Left cardiac atrium (tissue), 4 donors: ENCODE measurements at places on chromosomes 11 and 22.

DNA sequence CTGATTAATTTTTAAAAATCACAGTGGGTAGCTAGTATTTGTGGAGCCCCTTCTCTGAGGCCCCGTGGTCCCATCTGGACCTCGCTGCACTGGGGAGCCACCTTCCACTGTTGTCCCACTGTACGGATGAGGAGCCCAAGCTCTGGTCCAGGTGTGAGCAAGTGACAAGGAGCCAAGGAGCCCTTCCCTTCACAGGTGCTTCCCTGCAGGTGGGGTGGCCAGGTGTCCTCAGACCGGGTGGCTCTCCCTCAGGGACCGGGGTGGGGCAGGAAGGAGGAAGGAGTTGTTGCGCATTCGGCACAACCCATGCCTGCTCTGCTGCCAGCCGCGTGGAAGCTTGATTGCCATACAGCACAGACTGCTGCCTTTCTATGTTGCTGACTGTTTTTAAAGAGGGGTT, 10.4 kb upstream of the SEPTIN5 start:
- DNase-seq, result no peak

DNA sequence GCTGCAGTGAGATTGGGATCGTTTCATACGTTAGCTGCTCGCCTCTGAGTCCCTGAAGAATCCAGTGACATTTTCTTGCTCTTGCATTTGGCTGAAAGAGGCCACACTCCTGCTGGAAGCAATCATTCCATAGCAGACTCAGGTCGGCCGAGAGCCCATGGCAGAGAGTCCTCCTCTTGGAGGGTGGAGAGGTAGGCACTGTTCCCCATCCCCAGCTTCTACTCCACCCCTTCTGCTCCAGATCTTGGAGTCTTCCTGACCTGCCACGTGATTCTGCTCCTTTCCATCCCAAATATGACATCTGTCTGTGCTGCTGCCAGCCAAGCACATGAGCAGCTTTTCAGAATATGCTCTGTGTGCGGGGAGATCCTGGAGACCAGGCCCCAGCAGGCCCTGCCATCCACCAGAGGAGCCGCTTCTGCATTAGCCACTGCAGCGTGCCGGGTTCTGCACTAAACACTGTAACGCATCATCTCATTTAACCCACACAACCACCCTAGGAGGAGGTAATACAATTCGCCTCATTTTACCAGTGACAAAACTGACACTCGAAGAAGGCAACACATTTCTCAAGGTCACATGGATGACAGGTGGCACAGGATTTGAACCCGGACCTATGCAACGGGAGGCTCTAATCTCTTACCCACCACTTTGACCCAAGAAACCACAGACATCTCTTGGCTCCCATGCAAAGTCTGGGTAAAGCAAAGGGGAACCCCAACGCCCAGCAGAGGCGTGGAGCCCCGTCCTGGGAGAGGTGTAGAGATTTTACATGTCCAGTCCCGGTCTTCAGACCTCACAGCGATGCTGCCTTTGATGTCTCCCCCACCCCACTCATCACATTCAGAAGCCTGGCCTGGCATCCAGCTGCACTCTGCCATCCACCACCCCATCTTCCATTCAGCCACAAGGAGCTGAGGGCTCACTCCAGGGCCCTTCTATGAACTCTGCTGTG, 78.8 kb downstream of the FEZ1 start:
- peak; percentile 17 for DNase-seq

DNA sequence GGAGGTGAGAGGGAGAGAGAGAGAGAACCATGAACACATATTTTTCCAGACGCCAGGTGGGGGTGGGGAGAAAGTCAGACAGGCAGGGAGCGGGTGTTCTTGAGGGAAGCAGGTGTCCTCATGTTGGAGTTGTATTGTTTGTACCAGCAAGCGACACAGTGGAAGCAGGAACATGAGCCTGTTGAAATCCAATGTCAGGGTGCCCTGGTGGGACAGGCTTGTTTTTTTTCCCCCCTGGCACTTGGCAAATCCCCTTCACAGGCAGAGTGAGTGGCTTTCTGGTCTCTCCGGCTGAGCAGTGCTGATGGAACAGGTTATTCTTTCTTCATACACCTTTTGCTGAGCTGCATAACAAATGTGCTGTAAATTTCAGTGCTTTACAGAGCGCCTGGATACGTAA, 125.6 kb downstream of the GRIK4 start:
- DNase-seq, result no peak

GRCh38 chr22:19596680-19597398, 72.6 kb upstream of the CLDN5 start:
- DNase-seq, result no peak

- DNase-seq, result no peak
These were observed 14.5 kb downstream of the ARVCF start for GRCh38 chr22:20002128-20002527.

DNA sequence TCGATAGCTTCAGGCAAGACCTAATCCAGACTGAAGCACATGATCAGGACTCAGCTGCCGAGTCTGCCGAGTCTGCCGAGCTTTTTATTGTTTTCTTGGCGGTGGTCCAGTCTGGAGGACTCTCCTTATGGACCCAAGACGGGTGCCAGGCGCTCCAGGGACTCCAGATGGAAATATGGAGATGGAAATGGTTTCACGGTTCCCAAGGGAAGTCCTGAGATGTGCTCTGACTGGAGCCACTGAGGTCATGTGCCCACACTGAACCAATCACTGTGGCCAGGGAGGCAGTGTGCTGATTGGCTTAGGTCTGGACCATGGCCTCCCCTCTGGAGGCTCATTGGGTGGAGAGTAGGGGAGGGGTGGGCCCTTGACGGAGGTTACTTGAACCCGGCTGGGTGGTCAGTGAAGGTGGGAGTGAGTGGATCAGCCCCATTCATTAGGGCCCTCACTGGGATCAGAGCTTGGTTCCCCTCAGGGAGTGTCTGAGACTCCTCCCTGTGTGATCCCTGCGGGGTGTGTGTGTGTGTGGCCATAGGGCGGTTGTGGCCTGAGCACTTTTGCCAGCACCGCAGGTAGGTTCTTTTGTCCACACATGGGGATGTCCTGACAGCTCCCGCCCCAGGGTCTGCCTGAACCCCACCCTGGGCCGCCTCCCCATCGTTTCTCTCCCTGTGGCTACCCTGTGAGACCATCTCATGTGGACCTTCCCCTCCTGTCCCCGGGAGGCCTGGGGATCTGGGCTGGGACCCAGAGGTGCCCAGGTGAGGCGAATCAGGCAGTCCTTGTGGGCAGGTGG, 14.0 kb downstream of the RPS6KA4 start:
- DNase-seq, result no peak

DNA sequence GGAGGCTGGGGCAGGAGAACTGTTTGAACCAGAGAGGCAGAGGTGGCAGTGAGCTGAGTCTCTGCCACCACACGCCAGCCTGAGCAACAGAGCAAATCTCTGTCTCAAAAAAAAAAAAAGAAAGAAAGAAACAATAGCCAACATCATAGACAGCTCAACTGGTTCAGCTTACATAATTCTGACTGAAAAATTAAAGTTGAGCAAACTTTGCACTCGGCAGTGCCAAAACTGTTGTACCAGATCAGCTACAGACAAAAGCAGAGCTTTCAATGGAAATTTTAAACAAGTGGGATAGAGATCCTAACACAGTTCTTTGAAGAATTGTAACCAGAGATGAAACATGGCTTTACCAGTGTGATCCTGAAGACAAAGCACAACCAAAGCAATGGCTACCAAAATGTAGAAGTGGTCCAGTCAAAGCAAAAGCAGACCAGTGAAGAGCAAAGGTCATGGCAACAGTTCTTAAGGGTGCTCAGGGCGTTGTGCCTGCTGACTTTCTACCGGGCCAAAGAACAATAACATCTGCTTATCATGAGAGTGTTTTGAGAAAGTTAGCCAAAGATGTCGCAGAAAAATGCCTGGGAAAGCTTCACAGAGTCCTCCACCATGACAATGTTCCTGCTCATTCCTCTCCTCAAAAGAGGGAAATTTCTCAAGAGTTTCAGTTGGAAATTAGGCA, 59.3 kb downstream of the TTC28 start:
- DNase-seq, result no peak

DNA sequence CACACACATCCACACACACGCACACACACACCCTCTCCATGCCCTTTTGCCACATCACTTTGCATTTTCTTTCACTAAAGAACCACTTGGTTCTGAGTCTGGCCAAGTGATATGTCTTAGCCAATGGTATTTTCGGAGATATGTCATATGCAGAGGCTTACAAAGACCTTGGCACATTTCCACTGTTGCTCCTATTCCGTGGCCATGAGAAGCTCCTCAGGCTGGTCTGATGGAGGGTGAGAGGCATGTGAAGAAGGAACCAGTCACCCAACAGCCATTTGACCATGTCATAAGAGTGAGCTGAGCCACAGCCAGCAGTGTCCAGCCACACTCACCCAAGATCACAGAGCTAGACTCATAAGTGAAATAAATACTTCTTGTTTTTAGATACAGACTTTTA, 212.6 kb upstream of the NAV2 start:
- no peak for DNase-seq

DNA sequence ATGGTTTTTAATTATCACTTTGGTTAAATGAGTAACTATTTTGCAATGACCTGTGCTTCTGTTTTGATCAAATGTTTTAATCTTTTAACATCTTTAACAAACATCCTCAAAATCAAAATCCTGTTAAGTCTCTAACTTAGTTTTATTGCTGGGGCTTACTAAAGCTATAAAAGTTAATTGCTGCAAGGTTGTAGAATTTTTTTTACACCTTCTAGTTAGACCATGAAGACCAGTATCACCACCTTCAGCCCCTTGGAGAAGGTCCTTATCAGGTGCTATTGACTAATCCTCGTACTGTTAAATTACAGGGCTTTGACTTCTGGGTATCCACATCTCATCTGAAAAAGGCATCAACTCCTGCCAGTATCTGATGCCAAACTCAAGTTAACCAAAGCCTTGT, 12.3 kb upstream of the CABP2 start:
- DNase-seq, result no peak

DNA sequence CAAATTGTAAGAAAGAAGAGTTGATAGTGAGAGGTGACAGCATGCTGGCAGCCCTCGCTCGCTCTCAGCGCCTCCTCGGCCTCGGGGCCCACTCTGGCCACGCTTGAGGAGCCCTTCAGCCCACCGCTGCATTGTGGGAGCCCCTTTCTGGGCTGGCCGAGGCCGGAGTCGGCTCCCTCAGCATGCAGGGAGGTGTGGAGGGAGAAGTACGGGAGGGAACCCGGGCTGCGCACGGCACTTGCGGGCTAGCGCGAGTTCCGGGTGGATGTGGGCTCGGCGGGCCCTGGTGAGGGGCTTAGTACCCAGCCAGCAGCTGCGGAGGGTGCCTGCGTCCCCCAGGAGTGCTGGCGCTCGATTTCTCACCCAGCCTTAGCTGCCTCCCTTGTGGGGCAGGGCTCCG, 539.7 kb upstream of the CCDC179 start:
- DNase-seq, result no peak

GRCh38 chr11:110990311-110990710, 255.2 kb upstream of the POU2AF2 start:
- no peak for DNase-seq
